Foreskin keratinocyte (primary cell): ENCODE measurements at places on chromosomes 11 and 22.

GRCh38 chr11:79671401-79671800 is 230.6 kb upstream of the TENM4 start:
- DNase-seq, result no peak

- no peak for DNase-seq
Observed at GRCh38 chr11:31817054-31817620, 6.0 kb upstream of the PAX6 start.

DNA sequence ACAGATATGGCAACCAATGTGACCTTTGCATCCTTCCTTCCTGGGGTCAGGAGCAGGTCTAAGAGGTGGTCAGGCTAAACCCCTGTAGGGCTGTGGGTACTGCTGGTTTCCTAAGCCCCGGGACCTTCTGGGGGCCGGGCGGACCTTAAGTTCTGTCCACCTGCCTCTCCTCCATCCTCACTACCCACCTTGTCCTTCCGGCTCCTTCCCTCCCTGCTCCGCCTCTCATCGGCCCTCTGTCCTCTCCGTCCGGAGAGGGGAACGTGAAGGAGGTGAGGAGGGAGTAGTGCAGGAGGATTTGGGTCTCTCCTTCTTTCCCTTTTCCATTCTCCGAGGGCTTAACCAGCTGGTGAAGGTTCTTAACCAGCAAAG is 28.3 kb upstream of the PARVB start:
- DNase-seq, result no peak

DNA sequence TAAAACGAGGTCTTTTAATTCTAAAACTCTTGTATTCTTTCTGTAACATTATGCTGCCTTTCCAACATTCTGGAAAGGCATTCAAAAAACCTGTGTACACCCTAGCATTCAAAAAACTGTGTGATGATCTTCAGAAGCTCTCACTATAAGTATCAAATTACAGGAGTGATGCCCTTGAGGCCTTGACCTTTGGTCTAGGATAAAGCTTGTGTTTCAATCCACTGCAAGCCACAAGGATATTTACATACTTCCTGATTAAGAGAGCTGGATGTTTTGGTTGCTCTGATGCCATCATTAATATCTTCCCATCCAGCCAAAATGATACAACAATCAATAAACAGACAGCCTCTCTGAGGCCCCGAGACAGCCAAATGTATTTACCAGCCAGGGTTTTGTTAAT is 11.9 kb downstream of the CLPB start:
- no peak for DNase-seq

GRCh38 chr11:46378296-46378695 is 3.2 kb upstream of the MDK start:
- no peak for DNase-seq

DNA sequence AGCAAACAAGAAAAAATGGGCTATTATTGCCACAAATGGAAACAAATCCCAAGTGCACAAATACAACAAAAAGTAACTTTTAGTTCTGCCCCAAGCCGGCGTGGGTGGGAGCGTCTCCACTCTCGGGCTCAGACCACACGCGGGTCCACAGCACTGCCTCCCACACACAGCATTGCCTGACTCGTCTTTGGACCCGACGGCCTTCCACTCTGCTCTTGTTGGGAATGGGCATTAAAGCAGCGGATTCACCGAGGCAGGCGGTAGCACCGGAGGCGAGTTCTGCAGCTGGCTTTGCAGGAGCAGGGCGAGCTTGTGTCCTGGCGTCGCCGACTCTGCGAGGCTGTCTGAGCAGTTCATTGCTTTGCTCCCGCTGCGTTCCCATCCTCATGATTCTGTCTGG is 23.0 kb downstream of the NADSYN1 start:
- no peak for DNase-seq

- DNase-seq, result no peak
Observed at GRCh38 chr11:72836111-72836510, 21.9 kb downstream of the ATG16L2 start.

GRCh38 chr11:15446315-15446714 is 331.6 kb downstream of the INSC start:
- no peak for DNase-seq

DNA sequence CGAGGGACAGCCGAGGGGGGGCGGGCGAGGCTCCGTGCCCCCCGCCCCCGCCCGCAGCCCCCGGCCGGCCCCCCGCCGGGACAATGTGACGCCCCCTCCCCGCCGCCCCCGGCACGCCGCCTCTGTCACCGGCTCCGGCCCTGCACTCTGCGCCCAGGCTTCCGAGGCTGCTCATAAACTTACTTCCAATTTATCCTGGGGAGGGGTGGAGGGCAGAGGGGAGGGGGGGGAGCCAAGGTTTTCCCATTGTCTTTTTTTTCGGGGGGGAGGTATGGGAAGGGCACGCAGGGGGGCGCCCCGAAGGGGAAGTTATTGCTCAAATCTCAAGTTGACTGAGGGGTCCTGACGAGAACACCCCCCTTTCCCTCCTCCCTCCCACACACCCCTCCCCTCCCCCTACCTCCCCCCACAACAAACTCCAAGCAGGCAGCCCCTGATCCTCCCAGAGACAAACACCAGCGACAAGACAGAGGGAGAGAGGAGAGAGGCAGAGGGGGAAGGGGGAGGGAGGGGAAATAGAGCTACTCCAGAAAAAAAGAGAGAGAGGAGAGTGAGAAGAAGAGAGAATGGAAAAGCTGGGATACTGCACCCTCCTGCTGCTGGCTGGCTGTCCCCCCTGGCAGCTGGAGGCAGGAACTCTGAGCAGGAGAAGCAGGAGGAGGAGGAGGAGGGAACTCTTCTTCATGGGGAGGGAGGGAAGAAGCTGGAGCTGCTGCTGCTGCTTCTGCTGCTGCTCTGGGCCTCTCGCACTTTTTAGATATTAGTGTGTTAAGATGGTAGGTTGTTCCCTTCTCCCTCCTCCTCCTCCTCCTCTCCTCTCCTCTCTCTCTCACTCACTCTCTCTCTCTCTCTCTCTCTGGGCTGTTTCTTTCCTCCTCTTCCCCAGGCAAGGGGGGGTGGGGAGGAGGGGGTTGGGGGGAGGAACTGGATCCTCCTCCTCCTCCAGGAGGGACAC is 631 bp downstream of the PHF21A start:
- DNase-seq, result peak; percentile 74

DNA sequence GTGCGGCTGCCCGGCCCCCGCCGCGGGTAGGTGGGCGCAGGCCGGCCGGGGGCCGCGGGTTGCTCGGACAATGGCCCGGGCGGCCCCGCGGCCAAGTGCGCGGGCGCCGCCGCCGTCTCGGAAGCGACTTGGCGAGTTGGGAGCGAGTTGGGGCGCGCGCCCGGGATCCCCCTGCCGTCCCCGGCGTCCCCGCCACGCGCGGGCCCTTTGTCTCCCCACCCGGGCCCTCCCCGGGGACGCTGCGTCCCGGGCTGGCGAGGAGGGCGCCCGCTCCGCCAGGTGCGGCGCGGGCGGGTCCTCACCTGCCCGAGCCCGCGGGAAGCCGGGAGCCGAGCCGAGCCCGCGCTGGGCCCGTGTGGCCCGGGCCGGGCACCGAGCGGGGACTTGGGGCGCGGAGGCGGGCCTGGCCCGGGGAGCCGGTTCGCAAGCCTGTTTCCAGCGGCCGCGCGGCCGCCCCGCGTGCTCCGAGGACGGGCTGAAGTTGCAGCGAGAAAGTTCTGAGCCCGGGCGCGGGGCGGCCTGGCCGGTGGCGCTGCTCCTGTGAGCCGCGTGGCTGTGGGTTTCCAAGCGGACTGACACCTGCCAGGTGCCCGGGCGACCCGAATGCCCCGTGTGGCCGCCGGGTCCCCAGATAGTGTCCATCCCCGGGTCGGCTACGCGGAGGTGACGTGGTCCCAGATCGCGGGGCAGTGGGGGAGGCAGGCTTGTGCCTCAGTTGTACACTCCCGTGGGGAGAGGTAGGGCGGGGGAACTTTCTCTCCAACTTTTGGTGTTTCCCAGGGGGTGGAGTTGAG is 586 bp downstream of the LRP5 start:
- DNase-seq, result no peak

DNA sequence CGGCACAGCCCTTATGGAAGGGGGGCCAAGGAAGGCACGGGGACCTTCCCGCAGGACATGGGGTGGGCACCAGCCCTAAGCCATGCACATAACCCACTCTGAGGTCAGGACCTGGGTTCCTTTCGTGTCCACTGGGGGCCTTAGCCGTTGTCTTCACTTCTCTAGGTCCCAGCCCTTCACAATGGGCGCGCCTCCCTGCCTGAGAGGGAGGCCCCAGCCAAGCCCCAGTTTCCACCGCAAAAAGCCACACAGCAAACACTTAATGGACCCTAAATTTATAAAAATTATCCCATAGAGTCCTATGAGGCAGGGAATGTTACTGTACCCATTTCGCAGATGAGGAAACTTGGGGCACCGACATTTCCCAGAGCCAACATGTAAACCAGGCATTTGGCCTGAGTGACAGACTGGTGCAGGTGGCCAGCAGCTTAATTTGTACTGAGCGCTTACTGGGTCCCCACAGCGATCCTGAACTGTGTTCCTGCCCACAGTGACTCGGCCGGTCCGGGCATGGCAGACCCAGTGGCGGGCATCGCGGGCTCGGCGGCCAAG is 1.2 kb downstream of the GAS2L1 start:
- peak; percentile 30 for DNase-seq

DNA sequence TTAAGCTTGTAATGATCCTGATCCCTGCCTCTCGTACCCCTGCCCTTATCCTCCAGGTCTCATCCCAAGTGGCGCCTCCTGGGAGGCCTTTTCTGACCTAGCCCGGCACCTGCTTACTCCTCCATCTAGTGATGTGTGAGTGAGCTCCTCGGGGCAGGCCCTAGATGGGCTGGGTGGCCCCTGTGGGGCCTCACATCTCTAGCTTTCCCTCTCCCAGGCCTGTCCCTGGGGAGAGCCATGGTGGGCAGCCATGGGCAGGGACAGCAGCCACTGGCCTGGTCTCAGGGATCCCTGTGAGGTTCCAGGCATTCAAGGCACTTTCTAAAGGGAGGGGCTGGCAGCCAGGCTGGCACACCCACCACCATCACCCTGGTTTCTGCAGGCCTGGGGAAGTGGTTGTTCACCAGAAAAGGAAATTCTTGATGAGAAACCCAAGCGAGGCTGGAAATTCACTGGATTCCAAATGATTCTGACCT is 27.9 kb downstream of the GNAZ start:
- DNase-seq, result no peak

GRCh38 chr11:116035977-116036376 is 531.8 kb upstream of the CADM1 start:
- DNase-seq, result no peak

GRCh38 chr11:113317339-113317738 is 3.0 kb downstream of the TTC12 start:
- DNase-seq, result no peak

GRCh38 chr11:61048368-61049062 is 53.8 kb upstream of the CD5 start:
- DNase-seq, result no peak

DNA sequence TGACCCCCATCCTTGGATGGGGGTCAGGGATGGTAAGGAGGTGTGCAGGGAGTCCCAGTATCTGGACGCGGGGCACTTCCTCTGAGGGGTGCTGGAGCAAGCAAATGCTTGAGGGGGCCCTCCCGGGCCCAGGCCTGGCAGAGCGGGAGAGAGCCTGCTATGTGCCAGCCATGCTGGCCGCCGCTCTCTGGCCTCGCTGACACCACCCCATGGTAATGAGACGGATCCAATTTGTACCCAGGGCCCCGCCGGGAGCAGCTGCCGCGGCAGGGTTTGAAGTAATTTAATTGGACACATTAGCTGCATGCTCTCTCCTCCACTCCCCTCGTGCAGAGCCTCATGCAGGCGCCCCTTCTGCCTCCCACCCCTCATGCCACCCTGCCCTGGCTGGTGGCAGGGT is 6.3 kb downstream of the SYT7 start:
- no peak for DNase-seq

DNA sequence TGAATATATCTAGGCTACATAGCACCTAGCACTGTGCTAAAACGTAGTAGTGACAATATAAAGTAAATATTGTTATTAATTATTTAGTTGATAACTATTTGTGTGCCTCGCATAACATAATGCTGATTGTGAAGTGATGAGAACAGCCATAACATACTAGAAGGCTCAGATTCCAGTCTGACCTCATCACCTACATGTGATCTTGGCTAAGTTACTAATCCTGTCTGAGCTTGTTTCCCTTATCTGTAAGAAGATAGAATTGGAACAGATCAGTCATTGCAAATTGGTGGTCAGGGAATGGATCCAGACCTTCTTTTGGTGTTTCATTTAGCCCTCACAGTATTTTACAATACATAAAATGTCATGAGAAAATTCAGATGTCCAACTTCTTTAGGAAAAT is 103.4 kb upstream of the SEZ6L start:
- DNase-seq, result peak; percentile 33

DNA sequence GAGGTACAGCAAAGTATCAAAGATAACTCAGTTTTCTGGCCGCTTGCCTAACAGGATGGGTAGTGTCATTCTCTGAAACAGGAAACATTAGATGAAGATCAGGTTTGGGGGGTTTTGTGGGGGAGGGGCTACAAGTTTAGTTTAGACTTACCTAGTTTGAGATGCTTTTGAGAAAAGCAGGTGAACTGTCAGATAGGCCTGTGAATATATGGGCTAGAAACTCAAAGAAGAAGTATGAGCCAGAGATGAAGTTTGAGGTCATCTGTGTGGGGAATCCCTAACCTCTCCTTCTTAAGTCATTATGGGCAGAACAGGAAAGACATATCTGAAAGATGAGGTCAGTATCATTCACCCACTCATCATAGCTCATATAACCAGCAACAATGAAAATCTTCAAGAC is 11.9 kb downstream of the HOATZ start:
- DNase-seq, result peak; percentile 96

DNA sequence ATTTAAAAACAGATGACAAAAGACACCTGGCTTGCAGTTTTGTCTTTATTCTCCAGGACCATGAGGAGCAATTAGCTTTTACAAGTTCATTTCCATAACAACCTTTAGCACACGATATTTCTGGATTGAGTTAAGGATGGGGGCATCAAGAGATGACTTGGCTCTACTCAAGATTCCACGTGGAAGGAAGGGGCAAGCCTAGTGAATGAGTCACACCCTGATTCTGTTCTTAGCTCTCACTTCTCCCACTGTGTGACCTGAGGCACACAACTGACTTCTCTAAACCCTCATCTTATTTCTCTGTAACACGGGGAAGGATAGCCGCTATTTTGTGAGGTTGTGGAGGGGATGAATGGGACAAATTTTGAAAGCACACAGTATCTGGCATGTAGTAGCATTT is 185.5 kb downstream of the KIRREL3 start:
- DNase-seq, result no peak

DNA sequence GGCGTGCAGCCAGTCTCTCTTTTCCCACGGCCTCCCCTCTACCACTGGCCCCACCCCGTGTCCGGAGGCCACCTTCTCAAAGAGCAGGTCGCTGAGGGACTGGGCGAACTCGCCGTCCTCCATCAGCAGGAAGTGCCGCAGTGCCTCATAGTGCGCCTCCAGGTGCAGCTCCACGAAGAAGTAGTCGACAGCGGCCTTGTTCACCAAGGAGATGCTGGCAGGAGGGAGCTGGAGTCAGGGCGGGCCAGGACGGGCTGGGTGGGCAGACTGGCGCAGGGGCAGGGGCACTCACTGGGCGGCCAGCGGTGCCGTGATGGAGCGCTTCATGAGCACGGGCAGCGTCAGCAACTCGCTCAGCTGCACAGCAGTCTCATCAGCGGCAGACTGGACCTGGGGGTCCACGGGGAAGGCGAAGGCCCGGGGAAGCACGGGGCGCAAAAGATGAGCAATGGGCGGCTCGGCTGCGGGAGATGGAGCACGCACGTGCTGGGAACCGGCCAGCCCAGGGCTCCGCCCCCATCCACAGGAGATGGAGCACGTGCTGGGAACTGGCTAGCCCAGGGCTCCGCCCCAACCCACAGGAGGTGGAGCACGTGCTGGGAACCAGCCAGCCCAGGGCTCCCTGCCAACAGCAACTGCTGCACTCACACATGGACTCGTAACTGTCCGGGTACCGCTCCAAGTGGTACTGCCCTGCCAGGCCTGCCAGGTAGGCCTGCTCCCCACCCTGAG is 18.4 kb downstream of the SELENOO start:
- DNase-seq, result peak; percentile 27
